ENCODE measurements at places on chromosomes 12 and 14.
A peak's percentile ranks its signal among the peaks of the same experiment; 100 is the strongest.

DNA sequence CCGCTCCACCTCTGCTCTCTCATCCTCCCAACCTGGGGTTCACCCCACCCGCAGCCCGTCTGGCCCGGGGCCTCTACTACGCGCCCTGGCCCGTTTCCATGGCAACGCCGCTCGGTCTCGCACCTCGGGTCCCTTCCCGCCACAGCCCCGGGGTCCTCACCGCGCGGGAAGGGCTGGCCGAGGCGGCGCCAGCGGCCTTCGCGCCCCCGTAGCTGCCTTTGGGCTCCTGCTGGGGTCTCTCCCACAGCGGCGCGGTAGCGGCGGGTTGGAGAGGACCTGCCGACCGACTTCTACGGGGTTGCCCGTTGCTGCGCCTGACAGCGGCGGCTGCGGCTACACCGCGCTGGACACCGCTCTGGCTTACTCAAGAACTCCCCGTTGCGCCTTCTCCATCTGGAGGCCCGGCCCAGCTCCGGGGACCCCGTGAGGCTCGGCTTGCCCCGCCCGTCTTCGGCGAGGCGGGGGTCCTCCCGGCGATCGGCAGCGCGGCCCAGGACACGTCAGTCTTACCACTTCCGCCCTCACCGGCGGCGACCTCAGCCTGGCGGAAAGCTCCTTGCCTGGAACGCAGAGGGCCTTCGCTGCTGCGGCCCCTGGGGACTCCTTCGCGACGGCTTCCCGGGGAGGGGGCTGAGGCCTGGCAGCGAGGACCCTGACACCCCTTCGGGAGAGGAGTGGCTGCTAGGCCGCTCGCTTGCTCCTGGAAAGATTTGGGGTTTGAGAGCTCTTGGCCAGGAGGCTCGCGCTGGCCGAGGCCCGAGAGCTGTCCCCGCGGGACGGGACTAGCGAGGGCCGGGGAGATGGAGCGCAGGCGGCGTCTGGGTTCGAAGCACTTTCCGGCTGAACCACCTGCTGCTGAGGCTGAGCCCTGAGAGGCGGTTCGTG lies at the start of gene TM9SF1:
TM9SF1 (minus strand) TSS at position 256 of the 885 bp plus-strand sequence. CDS start 422 bp downstream, outside the sequence.
- peak; percentile 49 for DNase-seq

DNA sequence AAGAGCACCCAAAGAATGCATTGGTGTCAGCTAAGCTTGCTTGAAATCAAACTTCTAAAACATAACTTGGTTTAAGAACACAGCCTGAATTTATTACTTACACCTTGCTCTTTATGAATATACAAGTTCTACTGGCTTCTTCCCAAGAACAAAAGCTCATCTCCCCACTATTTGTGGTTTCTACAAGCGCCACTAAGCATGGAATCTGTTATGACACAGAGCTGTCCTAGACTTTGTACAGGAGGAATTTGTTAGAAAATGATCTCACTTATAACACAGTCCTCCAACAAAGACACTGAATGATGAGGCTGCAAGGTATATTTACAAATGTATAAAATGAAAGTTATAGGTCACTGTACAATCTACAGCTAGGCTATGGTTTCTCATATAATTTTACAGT lies 452.1 kb downstream of the BCAT1 start:
- DNase-seq: no peak

- DNase-seq: no peak
Measured at GRCh38 chr12:94175763-94176668, 27.6 kb downstream of the PLXNC1 start.

GRCh38 chr14:79740066-79740601 lies 471.2 kb downstream of the DIO2 start:
- DNase-seq: no peak

- DNase-seq: no peak
Measured at GRCh38 chr12:20367583-20368113, 689 bp upstream of the PDE3A start.

GRCh38 chr14:73943083-73943482 lies 6.8 kb downstream of the FAM161B start:
- no peak for DNase-seq

DNA sequence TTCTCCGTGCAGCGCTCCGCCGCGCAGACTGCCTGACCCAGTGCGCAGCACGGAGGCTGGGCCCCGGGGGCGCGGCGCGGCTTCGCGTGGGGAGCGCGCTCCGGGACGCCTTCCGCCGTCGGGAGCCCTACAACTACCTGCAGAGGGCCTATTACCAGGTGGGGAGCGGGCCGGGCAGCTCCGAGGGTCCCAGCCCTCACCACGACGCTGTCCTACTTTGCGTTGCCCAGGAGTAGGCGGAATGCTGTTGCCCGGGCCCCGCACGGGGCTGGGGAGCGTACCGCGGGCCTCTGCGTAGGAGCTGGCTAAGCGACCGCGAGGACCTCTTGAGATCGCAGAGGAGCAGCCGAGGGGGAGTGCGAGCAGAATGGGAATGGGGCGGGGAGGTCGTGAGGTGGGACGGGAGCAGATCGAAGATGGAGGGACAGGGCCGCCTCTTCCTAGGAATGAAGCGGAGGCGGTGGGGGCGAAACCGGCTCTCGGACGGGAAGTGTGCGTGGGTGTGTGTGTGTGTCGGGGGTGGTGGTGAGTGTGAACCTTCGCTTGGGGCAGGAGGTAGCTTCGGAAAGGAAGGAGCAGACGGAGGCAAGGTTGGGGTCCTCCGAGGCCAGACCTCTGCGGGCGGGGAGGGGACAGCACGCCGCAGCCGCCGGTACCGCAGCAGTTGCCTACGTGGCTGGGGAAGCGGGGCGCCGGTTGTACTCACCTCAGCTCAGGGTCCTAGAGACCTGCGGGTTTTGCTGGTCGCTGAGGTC lies 751 bp downstream of the P3H3 start:
- DNase-seq: no peak

GRCh38 chr14:24377657-24378056 lies 9.7 kb downstream of the NFATC4 start:
- peak; percentile 24 for DNase-seq

- no peak for DNase-seq
Measured at GRCh38 chr12:109607618-109608017, 34.0 kb downstream of the MVK start.

GRCh38 chr14:51008446-51008845 lies 64.2 kb upstream of the PYGL start:
- no peak for DNase-seq

DNA sequence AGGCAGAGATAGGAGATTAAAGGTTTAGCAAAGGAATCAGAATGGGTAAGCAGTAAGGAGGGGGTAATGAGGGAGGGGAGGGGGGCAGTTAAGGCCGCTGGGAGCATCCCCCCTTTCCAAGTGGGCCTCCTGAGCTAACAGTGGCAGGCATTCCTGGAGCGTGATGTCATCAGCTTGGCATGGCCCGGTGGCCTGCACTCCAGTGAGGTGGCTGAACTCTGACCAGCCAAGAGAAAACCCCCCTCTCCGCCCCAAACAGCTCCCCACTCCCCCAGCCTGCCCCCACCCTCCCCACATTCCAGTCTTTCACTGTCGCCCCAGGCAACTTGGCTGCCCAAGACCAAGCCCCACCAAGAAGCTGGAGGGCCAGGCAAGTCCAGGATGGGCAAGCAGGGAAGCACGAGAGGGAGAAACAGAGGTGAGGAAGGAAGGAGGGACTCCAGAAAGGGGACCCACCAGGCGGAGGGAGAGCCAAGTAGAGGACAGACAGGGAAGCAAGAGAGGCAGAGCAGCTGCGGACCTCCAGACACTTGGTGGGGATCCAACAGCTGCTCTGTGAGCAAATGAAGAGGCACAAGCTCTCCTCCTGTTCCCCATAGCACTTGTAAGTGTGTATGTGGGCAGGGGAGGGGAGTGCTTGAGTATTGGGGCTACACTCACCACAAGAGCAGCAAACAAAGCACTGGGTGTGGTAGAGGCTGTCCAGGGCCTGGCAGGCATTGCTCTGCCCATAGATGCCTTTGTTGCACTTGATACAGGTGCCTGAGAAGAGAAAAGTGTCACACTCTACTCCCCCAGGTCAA lies 4.5 kb downstream of the AJUBA start:
- DNase-seq: peak; percentile 83

DNA sequence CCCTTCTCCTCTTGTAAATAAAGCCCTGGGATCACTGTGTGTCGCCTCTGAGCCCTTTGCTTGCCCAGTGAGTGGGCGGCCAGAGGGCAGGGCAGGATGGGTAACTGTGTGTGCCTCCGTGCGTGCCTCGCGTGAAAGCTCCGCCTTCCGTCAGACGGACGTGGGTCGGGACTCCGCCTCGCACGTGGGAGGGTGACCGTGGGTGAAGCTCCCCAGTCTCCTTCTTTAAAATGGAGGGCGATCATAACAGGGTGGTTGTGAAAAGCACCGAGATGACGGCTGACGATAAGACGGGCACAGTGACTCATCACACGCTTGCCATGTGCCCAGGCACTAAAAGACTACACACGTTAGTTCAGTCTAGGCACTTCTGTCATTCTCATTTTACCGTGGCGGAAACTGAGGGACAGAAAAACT lies 9.2 kb downstream of the PHB2 start:
- peak; percentile 67 for DNase-seq

- no peak for DNase-seq
Measured at GRCh38 chr12:42119085-42119633, 25.5 kb downstream of the GXYLT1 start.

GRCh38 chr12:87870061-87870460 lies 159.1 kb downstream of the C12orf50 start:
- DNase-seq: no peak
